ENCODE measurements at places on chromosomes 7 and 10.

DNA sequence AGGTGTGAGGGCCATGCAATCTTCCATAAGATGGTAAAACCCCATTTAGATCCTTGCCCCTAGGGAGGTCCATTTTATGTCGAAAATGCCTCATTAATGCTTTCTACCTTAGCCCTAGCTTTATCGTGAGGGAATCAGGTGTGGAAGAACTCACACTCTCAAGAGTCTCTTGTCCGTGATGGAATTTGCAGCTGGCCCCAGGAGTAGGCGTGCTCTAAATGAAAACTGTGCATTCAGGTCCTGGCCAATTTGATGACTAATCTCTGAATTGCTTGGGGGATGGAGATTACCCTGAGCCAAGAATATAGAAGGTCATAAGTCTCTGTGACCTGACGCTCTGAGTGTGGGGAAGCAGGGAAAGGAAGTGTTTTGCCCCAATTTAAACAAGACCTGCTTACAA lies 6.6 kb downstream of the C10orf90 start:
- no peak for DNase-seq

DNA sequence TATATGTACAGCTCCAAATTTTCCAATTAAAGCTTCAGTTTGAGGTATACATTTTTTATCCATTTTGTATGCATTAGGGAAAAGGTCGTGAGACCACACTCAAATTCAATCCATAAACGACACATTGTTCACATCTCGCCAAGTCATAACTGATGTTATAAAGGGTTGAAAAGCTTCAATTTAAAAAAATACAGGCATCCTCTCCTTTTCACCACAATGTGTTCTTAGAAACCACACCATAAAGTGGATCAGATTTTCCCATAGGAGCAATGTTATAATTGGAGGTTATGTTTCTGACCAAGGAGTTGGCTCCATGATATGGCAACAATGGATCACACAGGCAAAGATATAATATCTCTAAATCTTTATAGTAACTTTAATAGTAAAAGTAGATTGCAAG lies 663.6 kb downstream of the PARD3 start:
- no peak for DNase-seq

GRCh38 chr10:11364241-11364640 lies 247.2 kb downstream of the USP6NL start:
- no peak for DNase-seq

DNA sequence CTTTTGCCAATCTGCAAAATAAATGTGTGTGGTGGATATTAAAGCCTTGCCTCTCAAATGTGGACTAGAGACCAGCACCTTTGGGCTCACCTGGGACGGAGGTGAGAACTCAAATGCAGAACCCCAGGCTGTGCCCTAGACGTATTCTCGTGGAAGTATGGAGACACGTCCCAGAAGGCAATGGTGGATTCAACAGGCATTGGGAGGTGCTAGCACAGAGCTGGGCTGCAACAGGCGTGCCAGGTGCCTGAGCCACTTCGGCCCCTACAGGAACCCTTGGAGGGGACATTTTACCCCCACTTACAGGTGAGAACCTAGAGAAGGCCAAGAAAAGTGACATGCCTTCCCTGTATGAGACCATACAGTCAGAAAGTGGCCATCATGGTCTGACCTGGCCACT lies 12.2 kb downstream of the DDX56 start:
- DNase-seq = no peak

DNA sequence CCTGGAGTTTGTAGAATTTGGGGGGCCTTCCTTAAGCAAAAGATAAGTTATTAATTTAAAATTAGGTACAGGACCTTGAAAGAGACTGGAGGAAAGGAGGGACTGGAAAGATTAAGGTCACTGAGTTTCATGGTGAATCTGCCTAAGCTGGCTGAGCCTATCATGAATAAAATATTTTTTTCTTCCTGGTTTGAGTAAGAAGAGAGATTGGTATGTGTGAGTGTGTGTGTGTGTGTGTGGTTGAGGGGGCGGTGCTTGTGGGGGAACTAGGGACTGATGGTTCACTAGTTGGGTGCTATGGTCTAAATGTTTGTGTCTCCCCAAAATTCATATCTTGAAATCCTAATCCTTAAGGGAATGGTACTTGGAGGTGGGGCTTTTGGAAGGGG lies 142.5 kb upstream of the PRKCQ start:
- no peak for DNase-seq

DNA sequence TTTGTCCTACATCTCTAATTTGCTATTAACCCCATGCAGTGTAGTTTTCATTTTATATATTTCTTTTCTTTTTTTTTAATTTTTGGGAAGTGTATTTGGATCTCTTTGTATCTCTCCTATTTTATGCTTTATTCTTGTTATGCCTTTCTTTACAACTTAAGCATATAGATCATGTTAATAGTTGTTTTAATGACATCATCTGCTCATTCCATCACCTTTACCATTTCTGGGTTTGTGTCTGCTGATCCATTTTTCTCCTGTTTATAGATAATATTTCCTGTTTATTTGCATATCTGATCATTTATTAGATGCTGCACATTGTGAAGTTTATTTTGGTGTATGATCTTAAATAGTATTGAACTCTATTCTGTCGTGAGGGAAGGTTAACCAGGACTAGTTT lies 13.7 kb downstream of the COPG2 start:
- DNase-seq = no peak

- DNase-seq = no peak
These were observed 212.3 kb downstream of the TCERG1L start for GRCh38 chr10:131099028-131099726.

DNA sequence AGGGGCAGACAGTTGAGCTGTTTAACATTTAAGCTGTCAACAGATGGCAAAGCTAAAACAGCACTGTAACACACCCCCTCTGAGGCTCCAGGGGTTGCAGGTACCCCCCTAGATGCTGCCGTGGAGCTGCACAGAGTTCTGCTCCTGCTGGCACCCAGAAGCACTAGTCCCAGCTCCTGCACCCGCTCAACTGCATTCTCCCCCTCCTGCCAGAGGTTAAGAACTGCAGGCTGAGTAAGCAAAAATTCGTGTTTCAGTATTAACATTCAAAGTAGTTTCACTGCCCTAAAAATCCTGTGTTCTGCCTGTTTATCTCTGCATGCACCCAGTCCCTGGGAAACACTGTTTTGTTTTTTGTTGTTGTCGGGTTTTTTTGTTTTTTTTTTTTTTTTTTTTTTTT lies 790.8 kb upstream of the KCND2 start:
- DNase-seq = no peak

GRCh38 chr10:57898231-57898630 lies 369.5 kb downstream of the IPMK start:
- no peak for DNase-seq

Data from urinary bladder (tissue), 4 donors.